ENCODE measurements at places on chromosomes 12 and 14. TPM values are rescaled to one million over a fixed set of nuclear protein-coding genes. Genes with fewer than 3 reads are reported as not detected.

GRCh38 chr12:5166976-5167375, 123.3 kb downstream of the KCNA5 start:
- no peaks in the 10 kb centered on the region for H3K36me3 ChIP-seq
- no peaks in the 10 kb centered on the region for H3K4me1 ChIP-seq
- no peaks in the 10 kb centered on the region for H3K27me3 ChIP-seq
- H3K27ac ChIP-seq: no peak overlapping the region
- DNase-seq: no peak

GRCh38 chr14:63899953-63900352, 47.1 kb downstream of the SYNE2 start:
- H3K4me3 ChIP-seq: no peak overlapping the region
- peaks cover 29% of the 10 kb centered on the region for H3K4me1 ChIP-seq
- no peaks in the 10 kb centered on the region for H3K36me3 ChIP-seq
- DNase-seq: no peak

DNA sequence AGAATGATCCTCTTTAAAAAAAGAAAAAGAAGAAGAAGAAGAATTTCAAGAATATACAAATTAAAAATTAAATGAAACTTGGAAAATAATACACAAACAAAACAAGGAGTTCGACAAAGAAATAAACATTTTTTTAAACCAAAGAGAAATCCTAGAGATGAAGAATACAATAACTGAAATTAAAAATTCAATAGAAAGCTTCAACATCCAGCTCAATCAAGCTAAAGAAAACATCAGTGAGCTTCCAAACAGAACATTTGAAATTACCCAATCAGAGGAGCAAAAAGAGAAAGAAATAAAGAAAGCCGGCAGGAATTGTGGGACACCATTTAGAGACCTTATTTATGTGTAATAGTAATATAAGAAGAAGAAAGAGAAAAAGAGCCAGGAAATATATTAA, 37.2 kb upstream of the RHOJ start:
- H3K27me3 ChIP-seq: no peaks in the 10 kb centered on the region
- no peak overlapping the region for H3K4me3 ChIP-seq
- no peak for DNase-seq
- no peak overlapping the region for H3K27ac ChIP-seq
- no peaks in the 10 kb centered on the region for H3K36me3 ChIP-seq

DNA sequence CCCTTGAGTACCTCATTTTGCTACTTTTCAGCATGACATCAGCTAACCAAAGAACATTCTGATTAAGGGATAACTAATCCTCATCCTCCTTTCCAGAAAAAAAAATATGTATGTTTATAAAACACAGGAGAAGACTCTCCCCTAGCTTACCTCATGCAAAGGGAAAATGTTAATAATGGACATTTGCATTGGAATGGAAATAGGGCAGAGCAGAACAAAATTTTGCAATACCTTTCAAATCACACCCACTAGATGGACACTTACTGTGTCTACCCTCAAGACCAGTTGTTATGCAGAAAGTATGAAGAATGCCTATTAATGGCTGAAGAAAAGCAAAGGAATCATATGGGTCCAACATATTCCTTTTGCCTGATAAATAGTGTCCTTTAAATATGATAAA, 8.9 kb upstream of the SLCO1A2 start:
- no peak overlapping the region for H3K27ac ChIP-seq
- DNase-seq: no peak
- no peaks in the 10 kb centered on the region for H3K4me1 ChIP-seq
- no peaks in the 10 kb centered on the region for H3K27me3 ChIP-seq

DNA sequence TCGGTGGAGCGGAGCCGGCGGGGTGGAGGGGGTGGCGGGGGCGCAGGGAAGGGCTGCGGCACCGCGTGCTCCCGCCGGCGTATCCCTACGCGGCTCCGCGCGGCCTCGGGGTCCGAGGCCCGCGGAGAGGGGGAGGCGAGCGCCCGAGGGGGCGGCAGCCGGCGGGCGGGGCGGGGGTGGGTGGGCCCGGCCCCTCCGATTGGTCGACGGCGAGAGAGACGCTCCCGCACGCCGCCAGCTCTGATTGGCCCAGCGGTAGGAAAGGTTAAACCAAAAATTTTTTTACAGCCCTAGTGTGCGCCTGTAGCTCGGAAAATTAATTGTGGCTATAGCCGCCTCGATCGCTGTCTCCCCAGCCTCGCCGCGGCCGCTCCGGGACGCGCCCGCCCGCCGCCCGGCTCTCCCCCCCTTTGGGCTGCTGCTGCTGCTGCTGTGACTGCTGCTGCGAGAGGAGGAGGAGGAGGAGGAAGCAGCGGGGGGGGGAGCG, at the start of gene FOXG1:
FOXG1 (plus strand) TSS at position 319 of the 487 bp plus-strand sequence. CDS start 493 bp downstream, outside the sequence.
- H3K36me3 ChIP-seq: no peaks in the 10 kb centered on the region
- H3K27ac ChIP-seq: no peak within 1 kb of the TSS
- H3K4me1 ChIP-seq: no peaks in the 10 kb centered on the region
- no peaks in the 10 kb centered on the region for H3K27me3 ChIP-seq
- H3K4me3 ChIP-seq: no peak within 1 kb of the TSS

DNA sequence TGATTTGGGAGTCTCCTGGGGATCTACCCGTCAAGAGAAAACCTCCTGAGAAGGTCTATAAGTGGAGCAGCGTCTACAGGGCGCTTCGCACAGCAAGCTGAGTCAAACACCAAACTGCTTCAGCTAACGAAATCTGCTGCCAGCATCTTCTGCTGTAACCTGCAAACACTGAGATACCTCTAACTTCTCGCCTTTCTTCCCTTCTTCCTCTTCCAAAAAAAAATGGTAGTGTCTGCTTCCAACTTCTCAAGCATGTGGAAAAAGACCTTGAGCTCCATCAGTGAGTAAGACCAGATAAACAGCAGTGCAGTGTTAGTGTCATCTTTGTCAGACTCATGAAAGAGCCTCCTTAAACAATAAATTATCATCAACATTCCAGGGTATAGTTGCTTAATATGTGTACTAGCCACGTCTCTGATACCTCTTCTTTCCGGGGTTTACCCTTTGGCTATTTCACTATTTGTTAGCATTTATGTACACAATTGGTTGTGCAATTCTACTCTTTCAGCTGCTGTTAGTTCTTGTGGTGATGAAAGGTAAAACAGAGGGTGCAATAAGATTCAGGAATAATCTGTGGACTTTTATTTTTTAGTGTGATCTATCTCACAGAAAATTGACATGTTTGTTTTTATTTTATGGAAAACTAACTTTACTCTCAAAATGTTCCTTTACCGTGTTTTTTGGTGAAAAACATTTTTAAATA, 81.6 kb downstream of the LLPH start:
- H3K4me1 ChIP-seq: no peaks in the 10 kb centered on the region
- H3K4me3 ChIP-seq: no peak overlapping the region
- no peaks in the 10 kb centered on the region for H3K36me3 ChIP-seq
- no peak for DNase-seq
- H3K27me3 ChIP-seq: no peaks in the 10 kb centered on the region
- H3K27ac ChIP-seq: no peak overlapping the region

- H3K36me3 ChIP-seq: no peaks in the 10 kb centered on the region
- H3K4me1 ChIP-seq: no peaks in the 10 kb centered on the region
- no peak for DNase-seq
- H3K27ac ChIP-seq: no peak overlapping the region
- peaks cover 2% of the 10 kb centered on the region for H3K27me3 ChIP-seq
- H3K4me3 ChIP-seq: no peak overlapping the region
These were observed 39.9 kb downstream of the MYO1H start for GRCh38 chr12:109387425-109388166.

- no peak overlapping the region for H3K27ac ChIP-seq
- H3K36me3 ChIP-seq: no peaks in the 10 kb centered on the region
- DNase-seq: no peak
- no peaks in the 10 kb centered on the region for H3K27me3 ChIP-seq
- H3K4me1 ChIP-seq: peaks cover 15% of the 10 kb centered on the region
- H3K4me3 ChIP-seq: no peak overlapping the region
These were observed 33.8 kb downstream of the ATF7 start for GRCh38 chr12:53592426-53592825.

NTF3 gene
- not detected for total RNA-seq

PRKAB1 gene
- total RNA-seq: 36.3 TPM

UBE3B gene
- total RNA-seq: 38.9 TPM

CMA1 gene
- total RNA-seq: not detected

CPM gene
- total RNA-seq: 11.2 TPM

APOF gene
- total RNA-seq: 0.10 TPM

TMEM63C gene
- 2.4 TPM for total RNA-seq

RPGRIP1 gene
- 0.28 TPM for total RNA-seq

All from Panc1 (cell line).